MCF 10A (cell line): ENCODE measurements at places on chromosomes 12 and 14. TPM values are rescaled to one million over a fixed set of nuclear protein-coding genes. Genes with fewer than 3 reads are reported as not detected.

- no peak for DNase-seq
- H3K4me3 ChIP-seq = peak overlapping the region; percentile 92
Measured at GRCh38 chr14:23557521-23557920, 1.4 kb downstream of the THTPA start.

DNA sequence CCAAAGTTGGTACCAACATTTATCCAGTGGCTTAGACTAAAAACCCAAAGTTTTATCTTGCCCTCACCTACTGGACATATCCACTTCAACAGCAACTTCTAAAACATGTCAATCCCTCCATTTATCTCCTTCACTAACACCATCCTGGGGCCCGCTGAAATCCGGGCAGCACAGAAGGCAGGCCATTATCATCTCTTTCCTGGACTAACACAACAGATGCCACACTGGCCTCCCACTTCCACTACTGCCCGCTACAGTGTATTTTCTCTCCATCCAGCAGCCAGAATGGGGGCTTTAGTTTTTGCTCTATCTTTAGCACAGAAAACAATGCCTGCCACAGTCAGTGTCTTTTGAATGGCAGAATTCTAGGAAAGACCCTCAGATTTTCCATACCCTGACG lies 15.6 kb downstream of the ZFHX2 start:
- H3K36me3 ChIP-seq = peaks cover 10% of the 10 kb centered on the region
- no peak overlapping the region for H3K27ac ChIP-seq
- DNase-seq = no peak
- no peak overlapping the region for H3K4me3 ChIP-seq

The M6PR gene
- total RNA-seq = 130 and 159 TPM in 2 replicates

DNA sequence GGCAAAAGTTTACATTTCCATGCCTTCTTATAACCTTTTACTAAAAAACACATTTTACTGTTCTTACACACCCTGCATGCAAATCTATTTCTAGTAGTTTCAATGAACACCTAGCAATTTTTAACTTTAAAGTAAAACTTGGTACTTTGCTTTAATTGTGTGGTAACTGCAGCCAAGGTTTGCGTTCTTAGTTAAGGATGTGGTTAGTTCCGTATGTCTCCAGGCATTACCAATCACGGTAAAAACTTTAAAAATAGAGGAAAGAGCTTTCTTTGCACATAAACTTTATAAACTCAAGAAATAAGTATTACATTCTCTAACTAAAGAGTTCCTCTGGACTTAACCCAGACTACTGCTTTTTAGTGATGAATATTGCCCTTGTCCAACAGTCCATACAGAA lies 795.2 kb downstream of the SLC16A7 start:
- no peaks in the 10 kb centered on the region for H3K27me3 ChIP-seq
- DNase-seq = no peak
- H3K36me3 ChIP-seq = no peaks in the 10 kb centered on the region
- no peak overlapping the region for H3K4me3 ChIP-seq
- H3K4me1 ChIP-seq = peaks cover 12% of the 10 kb centered on the region

- H3K27me3 ChIP-seq = no peaks in the 10 kb centered on the region
- no peaks in the 10 kb centered on the region for H3K36me3 ChIP-seq
- H3K4me1 ChIP-seq = peaks cover 14% of the 10 kb centered on the region
- no peak for DNase-seq
Measured at GRCh38 chr14:32826404-32827082, 112.1 kb upstream of the NPAS3 start.

DNA sequence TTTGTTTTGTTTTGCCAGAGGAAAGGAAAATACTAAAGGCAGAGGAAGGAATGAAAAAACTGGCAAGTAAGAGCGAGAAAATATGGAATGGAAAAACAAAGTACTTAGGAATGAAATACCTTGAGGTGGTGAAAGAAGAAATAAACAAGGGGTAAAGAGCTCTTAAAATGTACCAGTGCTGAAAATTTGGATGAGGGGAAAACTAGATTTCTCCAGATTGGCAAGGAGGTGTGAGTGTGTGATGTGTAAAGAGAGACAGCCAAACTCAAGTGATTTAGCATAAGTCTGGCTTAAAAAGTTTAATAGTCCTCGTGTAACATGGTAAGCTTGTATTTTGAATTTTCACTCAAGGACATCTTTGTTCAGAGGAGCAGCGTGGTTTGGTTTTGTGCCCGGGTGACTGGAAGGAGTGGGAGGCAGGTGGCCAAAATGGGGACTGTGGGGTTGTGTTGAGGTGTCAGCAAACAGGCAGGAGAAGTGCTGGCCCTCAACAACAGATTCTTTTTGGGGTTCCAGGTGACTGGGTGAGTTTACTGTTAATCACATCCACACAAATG lies 102.7 kb downstream of the DACT1 start:
- peaks cover 89% of the 10 kb centered on the region for H3K27me3 ChIP-seq
- no peak overlapping the region for H3K4me3 ChIP-seq
- no peak overlapping the region for H3K27ac ChIP-seq
- H3K36me3 ChIP-seq = peaks cover 6% of the 10 kb centered on the region
- no peak for DNase-seq

DNA sequence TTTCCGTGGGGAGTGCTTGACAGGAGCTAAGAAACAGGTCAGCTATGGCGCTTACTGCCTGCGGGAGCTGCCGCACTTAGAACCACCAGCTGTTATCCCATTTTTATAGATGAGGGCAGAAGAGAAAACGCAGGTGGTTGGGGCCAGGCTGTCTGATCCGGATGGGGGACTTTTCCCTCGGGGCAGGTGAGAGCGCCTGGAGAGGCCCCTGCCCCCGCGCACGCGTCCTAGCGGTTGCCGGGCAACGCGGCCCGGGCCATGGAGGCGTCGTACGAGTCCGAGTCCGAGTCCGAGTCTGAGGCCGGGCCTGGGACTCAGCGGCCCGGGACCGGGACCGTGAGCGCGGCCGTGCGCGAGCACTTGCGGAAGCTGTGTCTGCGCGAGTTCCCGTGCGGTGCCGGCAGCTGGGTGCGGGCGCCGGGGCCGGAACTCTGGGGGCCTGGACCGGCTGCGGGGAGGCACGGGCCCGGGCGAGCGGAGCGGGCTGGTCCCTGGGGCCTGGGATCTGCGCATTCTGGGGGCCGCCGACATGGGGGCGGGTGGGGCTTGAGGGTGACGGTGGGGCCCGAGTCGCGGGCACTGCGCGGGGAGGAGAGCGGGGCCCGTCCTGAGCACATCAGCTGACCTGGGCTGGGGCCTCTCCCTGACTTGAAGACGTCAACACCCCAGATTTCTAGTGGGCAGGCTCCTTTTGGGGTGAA lies at the start of gene LRRC43:
LRRC43 (plus strand) TSS at position 237 of the 701 bp plus-strand sequence; CDS start at position 259, 22 bp downstream.
- peaks cover 12% of the 10 kb centered on the region for H3K4me1 ChIP-seq
- no peak for DNase-seq
- no peaks in the 10 kb centered on the region for H3K36me3 ChIP-seq
- no peak within 1 kb of the TSS for H3K27ac ChIP-seq
- H3K4me3 ChIP-seq = no peak within 1 kb of the TSS

- H3K4me1 ChIP-seq = no peaks in the 10 kb centered on the region
- peaks cover 33% of the 10 kb centered on the region for H3K27me3 ChIP-seq
- no peak for DNase-seq
- no peak overlapping the region for H3K4me3 ChIP-seq
Measured at GRCh38 chr14:72485695-72486094, 408.2 kb downstream of the DPF3 start.

The SOAT2 gene
- total RNA-seq = not detected in 2 replicates

DNA sequence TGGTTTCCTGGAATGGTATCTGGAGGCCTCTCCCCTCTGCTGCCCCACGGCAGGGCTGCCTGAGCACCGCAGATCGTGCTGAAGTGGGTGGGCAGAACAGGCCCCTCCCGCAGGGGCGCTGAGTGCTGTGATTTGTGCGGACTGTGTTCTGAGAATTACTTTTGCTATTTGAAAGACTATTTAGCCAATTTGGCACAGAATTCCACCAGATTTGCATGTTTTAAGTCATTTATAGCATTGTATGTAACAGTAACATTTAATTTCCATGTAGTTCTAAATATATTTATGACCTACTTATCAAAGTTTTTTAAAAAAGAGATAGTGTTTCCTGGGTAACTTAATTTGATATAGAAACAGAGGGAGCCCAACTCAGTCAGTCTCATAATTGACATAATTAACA lies 55.3 kb downstream of the TNFAIP2 start:
- H3K36me3 ChIP-seq = no peaks in the 10 kb centered on the region
- no peak overlapping the region for H3K27ac ChIP-seq
- peaks cover 10% of the 10 kb centered on the region for H3K27me3 ChIP-seq
- no peak overlapping the region for H3K4me3 ChIP-seq
- DNase-seq = no peak

DNA sequence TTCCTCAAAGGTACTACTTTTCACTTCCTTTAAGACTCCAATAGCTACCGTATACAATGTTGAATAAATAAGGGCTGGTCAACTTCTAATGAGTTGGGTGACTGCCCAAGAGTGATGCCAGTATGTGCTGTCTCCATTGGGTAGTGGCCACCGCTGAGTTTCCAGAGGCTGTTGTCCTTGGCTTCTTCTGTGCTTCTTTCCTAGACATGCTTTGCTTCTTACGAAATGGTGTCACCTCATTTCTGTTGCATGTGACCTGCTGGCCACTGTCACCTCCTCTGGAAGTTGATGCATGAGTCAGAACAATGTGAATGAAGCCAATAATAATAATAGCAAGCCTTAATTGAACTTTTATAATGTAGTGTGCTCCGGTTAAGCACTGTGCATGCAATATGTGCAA lies 7.5 kb upstream of the NID2 start:
- no peak overlapping the region for H3K27ac ChIP-seq
- no peak overlapping the region for H3K4me3 ChIP-seq
- H3K36me3 ChIP-seq = peaks cover 6% of the 10 kb centered on the region

- peak within 1 kb of the TSS; percentile 91 for H3K27ac ChIP-seq
- peaks cover 71% of the 10 kb centered on the region for H3K36me3 ChIP-seq
- H3K4me3 ChIP-seq = peak within 1 kb of the TSS; percentile 88
- DNase-seq = peak; percentile 95
- H3K27me3 ChIP-seq = no peaks in the 10 kb centered on the region
Measured at GRCh38 chr14:24160850-24161804, at the start of gene IRF9. Gene IRF9, plus strand, starts transcription at chr14:24161265. Its CDS starts 880 bp downstream, at chr14:24162145.

The KRT82 gene
- not detected in 2 replicates for total RNA-seq

- H3K27ac ChIP-seq = no peak overlapping the region
- no peak for DNase-seq
- H3K27me3 ChIP-seq = peaks cover 41% of the 10 kb centered on the region
Measured at GRCh38 chr14:51816031-51816430, 44.4 kb upstream of the GNG2 start.

The ZCCHC8 gene
- 33.4 and 41.8 TPM in 2 replicates for total RNA-seq

The HOXC12 gene
- total RNA-seq = not detected in 2 replicates

The RAD51B gene
- total RNA-seq = 14.6 and 21.3 TPM in 2 replicates

GRCh38 chr12:93733358-93733757 lies 56.2 kb downstream of the CRADD start:
- no peak for DNase-seq
- H3K27ac ChIP-seq = no peak overlapping the region
- no peak overlapping the region for H3K4me3 ChIP-seq
- H3K27me3 ChIP-seq = no peaks in the 10 kb centered on the region

DNA sequence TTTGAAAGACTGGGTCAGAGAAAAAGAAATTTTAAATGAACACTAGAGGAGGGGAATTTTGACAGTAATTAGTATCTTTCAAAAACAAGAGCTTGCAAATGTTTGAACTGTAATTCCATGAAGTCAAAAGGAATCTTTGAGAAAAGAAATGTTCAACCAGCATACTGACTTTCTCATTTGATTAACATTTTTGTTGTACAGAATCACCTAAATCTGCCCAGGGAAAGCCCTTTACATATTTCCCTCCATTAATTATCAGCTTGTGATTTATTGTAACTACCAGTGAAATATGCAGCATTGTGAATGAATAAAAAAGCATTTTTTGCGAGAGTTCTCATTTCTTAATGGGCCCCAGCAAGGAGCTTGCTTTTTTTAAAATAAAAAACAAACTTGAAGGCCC lies 61.2 kb upstream of the CCDC91 start:
- no peaks in the 10 kb centered on the region for H3K36me3 ChIP-seq
- no peak overlapping the region for H3K27ac ChIP-seq
- H3K27me3 ChIP-seq = no peaks in the 10 kb centered on the region
- H3K4me3 ChIP-seq = no peak overlapping the region
- peaks cover 19% of the 10 kb centered on the region for H3K4me1 ChIP-seq

GRCh38 chr12:89433634-89434033 lies 81.3 kb upstream of the DUSP6 start:
- H3K4me1 ChIP-seq = peaks cover 6% of the 10 kb centered on the region
- H3K27me3 ChIP-seq = no peaks in the 10 kb centered on the region
- H3K27ac ChIP-seq = no peak overlapping the region
- no peak overlapping the region for H3K4me3 ChIP-seq
- DNase-seq = no peak
- H3K36me3 ChIP-seq = no peaks in the 10 kb centered on the region

DNA sequence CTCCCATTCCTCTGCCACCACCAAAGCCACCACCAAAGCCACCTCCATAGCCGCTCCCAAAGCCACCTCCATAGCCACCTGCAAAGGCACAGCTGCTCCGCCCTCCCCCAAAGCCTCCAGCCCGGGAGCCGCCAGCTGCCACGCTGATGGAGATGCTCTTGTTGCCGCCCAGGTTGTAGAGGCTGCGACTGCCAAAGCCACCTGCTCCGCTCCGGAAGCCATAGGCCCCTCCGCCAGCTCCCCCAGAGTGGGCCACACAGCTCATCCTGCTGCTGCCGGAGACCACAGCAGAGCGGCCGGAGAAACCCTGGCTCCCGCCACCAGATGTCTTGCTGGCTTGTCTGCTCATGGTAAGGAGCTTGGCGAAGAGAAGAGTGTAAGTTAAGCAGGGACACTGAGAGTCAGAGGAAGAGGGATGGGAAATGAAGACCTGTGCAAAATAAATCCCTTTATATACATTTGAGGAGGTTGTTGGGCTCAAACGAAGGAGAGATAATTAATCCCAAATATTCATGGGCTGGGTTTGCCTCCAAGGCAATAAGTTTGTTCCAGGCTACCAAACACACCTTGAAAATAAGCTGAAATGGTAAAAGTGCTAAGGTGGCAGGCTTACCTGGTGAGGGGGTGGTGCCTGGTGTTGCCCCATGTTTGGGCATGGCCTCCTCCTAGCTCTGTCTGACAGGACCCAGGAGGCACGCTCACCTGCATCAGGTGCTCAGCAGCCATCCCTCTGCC lies at the start of gene KRT3:
KRT3 (minus strand) TSS at position 424 of the 735 bp plus-strand sequence; CDS start at position 349, 75 bp downstream.
- no peak for DNase-seq
- H3K4me1 ChIP-seq = peaks cover 27% of the 10 kb centered on the region
- no peaks in the 10 kb centered on the region for H3K36me3 ChIP-seq
- no peak within 1 kb of the TSS for H3K4me3 ChIP-seq

DNA sequence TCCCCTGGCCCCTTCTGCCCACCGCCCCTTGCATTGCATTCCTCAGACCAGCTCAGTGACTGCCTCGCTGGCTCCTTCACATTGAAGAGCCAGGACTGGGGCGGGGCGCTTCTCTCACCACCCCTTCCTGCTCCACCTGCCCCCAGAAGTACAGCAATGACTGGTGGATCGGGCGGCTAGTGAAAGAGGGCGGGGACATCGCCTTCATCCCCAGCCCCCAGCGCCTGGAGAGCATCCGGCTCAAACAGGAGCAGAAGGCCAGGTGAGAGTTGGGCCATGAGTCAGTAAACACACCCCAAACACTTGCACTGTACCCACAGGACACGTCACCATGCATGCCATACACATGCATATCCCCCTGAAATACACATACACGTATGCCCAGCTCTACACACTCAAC lies 5.8 kb downstream of the CACNB3 start:
- H3K4me1 ChIP-seq = peaks cover 10% of the 10 kb centered on the region
- peak; percentile 62 for DNase-seq
- H3K36me3 ChIP-seq = peaks cover 11% of the 10 kb centered on the region
- peak overlapping the region; percentile 44 for H3K27ac ChIP-seq
- no peak overlapping the region for H3K4me3 ChIP-seq

GRCh38 chr14:99242238-99242637 lies 29.8 kb downstream of the BCL11B start:
- no peak overlapping the region for H3K4me3 ChIP-seq
- DNase-seq = no peak
- H3K36me3 ChIP-seq = no peaks in the 10 kb centered on the region
- no peaks in the 10 kb centered on the region for H3K27me3 ChIP-seq
- H3K27ac ChIP-seq = no peak overlapping the region
